Activated naive CD4-positive, alpha-beta T cell (primary cell): ENCODE measurements at places on chromosomes 2 and 18.

GRCh38 chr2:225173909-225174308 is 131.6 kb upstream of the DOCK10 start:
- DNase-seq = no peak

DNA sequence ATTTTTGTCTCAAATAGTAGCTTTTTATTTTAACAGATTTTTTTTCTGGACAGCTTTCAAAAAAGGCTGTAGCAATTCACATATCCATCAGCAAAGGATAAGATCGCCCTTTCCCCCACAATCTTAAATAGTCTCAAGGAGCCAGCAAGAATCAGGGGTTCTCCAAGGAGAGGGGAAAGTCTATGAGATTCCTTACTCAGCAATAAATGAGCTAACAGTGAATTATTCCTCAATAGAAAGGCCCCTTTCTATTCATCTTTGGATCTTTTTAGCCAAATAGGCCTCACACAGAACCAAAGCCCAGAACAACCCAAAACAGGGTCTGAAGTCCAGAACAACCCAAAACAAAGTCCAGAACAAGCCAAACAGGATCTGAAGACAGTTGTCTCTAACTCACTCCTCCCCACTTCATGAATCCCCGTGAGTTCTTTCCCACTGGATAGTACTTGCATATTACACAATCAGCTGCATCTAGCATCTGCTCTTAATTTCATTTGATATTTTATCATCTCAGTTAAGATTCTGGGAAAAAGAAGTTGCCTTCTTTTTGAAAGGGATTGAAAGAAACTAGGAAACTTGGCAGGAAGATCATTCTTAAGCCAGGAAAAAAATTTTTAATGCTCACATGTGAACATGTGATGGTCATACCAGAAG is 3.4 kb upstream of the DHRS9 start:
- DNase-seq = no peak

DNA sequence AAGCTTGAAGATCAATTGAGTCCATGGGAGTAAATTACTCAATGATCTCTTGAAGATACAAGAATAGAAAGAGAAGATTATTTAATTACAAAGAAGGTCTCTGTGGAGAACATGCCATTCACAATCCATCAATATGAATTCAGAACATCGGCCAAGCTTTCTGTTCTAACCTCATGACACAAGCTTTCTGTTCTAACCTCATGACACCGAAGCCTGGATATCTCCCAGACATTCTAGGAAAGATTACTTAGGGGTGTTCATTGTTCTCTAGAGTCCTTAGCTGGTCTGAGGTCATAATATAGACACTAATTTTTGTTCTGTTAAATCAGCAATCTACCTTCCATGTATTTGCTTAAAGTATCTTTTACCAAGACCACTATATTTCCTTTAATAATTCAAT is 95.5 kb downstream of the RDH14 start:
- no peak for DNase-seq

- DNase-seq = no peak
These were observed 1.4 kb downstream of the KCNS3 start for GRCh38 chr2:17879913-17880274.

DNA sequence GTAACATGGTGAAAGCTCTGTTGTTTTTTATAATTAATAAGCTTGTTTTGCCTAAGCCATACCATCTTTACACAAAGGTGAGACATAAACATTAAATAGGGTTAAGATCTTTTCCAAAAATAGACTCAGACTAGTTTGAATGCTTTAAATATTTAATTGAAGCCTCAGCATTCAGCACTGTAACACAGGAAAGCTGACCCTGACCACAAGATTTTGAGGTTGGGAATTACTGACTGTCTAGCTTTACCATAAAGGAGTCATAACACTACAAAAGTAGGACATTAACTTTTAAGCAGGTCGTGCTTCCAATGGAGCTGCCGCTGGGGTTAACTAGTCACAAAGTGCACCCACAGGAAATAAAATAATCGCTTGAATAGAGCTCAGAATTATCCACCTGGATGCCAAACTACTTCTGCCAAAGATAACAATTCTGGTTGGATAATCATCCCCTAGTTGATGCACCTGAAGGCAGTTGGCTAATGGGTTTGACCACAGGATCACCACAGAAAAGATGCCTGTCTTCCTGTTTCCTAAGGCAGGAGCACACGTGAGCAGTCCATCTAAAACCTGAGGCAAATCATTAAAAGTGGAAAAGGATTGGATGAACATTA is 106.2 kb downstream of the COBLL1 start:
- DNase-seq = no peak

DNA sequence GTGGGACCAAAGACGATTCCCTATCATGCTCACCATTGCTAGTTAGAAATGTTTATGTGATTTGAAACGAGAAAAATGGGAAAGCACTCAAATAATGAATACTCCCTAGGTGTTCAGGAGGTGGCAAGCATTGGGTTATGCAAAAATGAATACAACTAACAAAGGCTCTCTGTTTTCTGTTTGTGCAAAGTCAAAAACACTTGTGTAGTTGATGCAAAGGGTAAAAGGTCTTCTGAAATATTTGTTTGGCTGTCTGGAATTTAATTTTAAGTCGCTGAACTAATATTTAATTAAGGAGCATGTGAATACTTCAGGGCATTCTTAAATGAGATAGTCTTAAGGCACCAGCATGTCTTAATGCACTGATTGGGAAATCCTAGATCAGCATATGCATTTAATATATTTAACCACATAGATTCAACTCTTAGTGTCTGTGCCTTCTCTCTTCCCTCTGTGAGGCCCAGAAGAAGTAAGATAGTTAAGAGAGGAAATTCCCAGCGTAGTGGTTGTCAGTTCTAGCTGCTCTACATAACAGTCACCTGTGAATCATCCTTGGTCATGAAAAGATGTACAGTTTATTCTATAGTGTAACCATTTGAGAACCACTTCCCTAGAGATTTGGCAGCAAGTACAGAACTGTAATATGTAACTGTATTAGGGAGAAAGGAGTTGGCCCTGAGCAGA is 111.9 kb downstream of the EPC2 start:
- DNase-seq = no peak

GRCh38 chr2:128602038-128602698 is 283.5 kb upstream of the HS6ST1 start:
- DNase-seq = no peak

- DNase-seq = no peak
These were observed at the start of gene PRLH for GRCh38 chr2:237566401-237567235. TSS of gene PRLH (plus strand) at chr2:237566574. CDS start at chr2:237566574, 0 bp downstream.

- no peak for DNase-seq
These were observed 14.0 kb upstream of the MTA3 start for GRCh38 chr2:42554392-42554791.

DNA sequence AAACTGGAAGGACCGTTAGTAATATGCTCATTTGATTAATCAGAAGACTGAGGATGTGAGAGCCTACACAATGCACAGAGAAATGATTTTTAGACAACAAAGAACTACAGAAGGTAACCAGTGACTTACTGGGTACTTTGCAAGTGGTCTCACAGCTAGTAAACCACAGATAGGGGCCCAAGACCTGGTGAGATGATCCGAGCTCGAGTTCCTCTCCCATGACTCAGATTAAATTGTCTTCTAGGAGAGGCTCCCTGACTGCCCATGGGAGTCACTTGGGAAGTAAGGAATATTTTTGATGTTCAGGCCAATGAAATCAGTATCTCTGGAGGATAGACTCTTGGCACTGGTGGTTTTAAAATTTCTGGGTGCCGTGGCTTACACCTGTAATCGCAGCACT is 220.2 kb downstream of the CLIP4 start:
- no peak for DNase-seq

GRCh38 chr2:48812416-48812815 is 56.9 kb upstream of the LHCGR start:
- DNase-seq = no peak

DNA sequence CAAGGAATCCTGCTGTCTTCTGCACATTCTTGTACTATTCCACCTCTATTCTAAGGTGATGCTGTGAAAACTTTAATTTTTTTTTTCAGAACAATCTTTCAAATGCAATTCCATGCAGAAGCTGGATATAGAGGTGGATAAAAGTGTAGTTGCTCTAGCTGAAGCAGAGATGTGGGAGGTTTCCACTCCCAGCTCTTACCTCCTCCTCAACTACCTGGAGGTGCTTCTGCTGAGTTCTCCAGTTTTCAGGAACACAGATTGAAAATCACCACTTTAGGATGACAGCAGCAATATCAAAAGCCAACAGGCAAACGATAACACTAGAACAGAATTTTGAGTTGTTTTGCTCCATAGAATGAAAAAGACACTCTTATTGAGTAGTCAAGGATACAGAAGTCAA is 51.1 kb upstream of the FAM98A start:
- no peak for DNase-seq
